ENCODE measurements at places on chromosomes 11 and 22.

DNA sequence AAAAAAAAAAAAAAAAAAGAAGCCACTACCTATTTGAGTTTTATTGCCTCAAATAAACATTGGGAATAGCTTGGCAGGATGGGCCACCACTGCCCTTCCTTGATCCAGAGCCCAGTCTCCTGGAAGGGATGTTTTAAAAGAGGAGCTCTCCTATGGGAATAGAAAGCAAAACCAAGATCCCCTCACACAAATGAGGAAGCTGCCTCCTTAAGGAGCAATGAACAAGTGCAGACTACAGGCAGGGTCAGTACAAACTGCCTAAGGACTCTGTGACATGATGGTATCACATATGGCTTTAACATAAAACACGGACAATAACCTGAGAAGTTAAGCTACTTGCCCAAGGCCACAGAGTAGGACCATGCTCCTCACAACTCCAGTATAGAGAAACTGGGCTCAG, 120.8 kb downstream of the NAT10 start:
- no peak for DNase-seq

DNA sequence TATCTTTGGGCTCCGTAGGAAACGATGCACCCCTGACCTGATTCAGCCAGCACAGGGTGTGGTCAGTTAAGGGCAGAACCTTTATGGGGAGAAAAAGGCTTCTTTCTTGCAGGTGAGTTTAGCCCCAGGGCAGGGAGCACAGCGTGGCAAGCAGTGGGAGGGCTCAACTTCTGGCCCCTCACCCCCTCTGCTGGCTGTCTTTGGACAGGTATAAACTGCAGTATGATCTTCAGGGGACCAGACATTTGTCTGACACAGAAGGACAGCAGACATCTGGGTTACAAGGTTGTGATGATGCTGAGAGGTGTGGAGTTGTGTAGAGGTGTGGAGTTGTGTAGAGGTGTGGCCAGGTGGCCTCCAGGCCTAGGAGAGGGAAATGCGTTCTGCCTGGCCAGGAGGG, 324.0 kb upstream of the PLET1 start:
- peak; percentile 40 for DNase-seq

GRCh38 chr11:3122775-3123201, 42.3 kb downstream of the OSBPL5 start:
- DNase-seq: peak; percentile 9

- DNase-seq: no peak
Observed at GRCh38 chr11:15201586-15201985, 86.9 kb downstream of the INSC start.

DNA sequence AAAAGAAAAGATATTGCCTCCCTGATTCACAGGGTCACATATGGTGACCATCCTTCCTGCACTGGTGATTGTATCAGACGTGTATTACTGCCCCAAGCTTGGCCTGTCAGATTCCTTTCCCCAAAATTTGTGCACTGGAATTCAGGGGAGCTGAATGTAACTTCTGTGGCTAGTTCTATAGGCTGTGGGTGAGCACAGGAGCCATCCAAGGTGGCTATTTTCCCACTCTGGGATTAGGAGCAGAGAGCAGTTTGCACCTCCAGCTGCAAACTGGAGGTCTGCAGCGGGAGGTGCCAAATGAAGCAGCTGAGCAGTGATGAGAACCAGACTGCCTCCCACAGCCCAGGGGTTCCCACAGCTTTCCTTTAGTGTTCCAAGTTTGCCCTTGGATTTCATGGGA, 124.2 kb upstream of the PITPNB start:
- no peak for DNase-seq

- no peak for DNase-seq
Observed at GRCh38 chr11:17883946-17884345, 128.9 kb downstream of the SERGEF start.

- no peak for DNase-seq
Observed at GRCh38 chr11:94305146-94305545, 766 bp downstream of the IZUMO1R start.

- peak; percentile 42 for DNase-seq
Observed at GRCh38 chr11:17734986-17735817, 621 bp downstream of the KCNC1 start.

DNA sequence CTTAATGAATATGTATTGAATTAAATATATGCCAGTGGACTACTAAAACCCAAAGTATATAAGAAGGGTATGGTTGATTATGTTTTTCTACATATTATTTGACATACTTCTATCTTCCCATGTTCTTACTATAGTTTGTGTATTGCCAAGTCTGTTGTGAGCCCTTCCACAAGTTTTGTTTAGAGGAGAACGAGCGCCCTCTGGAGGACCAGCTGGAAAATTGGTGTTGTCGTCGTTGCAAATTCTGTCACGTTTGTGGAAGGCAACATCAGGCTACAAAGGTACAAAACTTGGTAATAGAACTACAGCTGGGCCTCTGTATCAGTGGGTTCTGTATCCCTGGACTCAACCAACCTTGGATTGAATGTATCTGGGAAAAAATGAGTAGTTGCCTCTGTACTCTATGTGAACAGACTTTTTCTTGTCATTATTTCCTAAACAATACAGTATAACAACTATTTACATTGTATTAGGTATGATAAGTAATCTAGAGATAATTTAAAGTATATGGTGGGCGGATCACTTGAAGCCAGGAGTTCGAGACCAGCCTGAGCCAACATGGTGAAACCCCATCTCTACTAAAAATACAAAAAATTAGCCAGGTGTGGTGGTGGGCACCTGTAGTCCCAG, 38.7 kb upstream of the TTC36 start:
- DNase-seq: peak; percentile 75

GRCh38 chr11:126595560-126595959, 240.1 kb downstream of the ST3GAL4 start:
- no peak for DNase-seq

DNA sequence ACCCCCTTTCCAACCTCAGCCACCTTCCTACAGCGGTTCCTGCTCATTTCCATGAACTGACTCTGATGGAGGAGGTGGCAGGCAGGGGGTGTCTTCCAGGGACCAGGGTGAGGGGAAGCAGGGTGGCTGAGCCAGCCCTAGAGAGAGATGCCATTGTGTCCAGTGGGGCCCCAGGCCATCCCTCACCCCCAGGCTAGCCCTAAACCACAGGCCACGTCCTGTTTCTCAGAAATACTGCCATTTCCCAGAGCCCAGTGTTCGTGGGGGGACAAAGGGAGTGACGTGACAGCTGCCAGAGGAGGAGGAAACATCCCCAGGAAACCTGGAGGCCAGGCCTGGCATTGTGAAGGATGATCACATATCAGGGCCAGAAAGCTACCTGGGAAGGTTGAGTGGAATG, 39.5 kb downstream of the CHRDL2 start:
- DNase-seq: no peak

- DNase-seq: no peak
Observed at GRCh38 chr22:46893281-46894020, 131.0 kb downstream of the TBC1D22A start.

- no peak for DNase-seq
Observed at GRCh38 chr11:35107861-35108260, 31.1 kb upstream of the CD44 start.

DNA sequence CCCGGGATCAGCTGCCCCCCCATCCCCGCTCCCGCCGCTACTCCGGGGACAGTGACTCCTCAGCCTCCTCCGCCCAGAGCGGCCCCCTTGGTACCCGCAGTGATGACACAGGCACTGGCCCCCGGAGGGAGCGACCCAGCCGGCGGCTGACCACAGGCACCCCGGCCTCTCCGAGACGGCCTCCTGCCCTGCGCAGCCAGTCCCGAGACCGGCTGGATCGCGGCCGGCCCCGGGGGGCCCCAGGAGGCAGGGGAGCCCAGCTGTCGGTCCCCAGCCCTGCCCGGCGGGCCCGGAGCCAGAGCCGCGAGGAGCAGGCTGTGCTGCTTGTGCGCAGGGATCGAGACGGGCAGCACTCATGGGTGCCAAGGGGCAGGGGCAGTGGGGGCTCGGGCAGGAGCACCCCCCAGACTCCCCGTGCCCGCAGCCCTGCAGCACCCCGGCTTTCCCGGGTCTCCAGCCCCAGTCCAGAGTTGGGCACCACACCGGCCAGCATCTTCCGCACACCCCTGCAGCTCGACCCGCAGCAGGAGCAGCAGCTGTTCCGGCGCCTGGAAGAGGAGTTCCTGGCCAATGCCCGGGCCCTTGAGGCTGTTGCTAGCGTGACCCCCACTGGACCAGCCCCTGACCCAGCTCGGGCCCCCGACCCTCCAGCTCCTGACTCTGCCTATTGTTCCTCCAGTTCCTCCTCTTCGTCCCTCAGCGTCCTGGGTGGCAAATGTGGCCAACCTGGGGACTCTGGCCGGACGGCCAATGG, 3.9 kb downstream of the RASL10A start:
- no peak for DNase-seq

DNA sequence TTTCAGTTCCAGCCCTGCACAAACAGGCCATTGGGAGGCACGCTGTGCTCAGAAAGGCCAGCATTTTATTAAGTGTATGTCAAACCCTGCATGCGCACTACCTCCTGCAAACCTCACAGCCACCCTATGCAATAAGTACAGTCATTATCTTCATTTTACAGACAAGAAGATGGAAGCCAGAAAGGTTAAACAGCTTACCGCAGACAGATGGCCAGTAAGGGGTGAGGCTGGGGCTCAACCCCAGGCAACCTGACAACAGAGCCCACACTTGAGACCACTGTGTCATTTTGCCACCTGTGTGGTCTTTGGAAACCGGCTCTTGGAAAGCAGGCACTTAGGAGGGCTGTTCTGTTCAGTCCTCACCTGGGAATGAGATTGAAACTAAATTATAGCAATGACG, 142.3 kb downstream of the NXPE2 start:
- no peak for DNase-seq

DNA sequence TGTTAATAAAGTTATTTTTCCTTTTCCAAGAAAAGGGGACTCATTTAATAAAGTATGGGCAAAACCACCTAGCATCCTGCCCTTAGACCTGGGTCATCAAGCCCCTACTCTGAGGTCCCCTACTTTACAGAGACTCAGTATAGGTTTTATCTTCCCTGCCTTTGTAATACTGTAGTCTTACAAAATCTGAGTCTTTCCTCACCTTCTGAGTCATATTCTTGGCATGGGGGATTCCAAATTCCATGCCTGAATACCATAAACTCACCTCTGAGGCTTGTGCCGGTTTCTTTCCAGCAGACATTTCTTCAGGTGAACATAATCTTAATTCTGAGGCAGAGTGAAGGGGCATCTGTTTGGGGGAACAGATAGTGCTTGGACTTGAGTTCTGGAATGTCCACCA, 282.5 kb downstream of the KCNA4 start:
- DNase-seq: no peak

DNA sequence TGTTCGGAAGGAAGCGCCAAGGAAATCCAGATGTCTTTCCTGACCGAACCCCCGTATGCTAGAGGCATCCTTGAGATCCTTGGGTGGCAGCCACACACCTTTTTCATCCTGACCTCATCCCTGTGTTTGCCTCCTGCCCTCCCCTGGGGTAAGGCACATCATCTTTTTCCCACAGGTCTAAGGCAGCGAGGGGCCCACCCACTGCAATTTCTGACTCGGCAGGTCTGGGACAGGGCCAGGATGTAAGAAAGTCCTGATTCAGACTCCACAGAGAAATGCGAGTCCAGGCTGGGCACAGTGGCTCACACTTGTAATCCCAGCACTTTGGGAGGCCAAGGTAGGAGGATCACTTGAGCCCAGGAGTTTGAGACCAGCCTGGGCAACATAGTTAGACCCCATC, 10.5 kb downstream of the ZMAT5 start:
- DNase-seq: no peak

GRCh38 chr11:90558328-90558865, 335.5 kb upstream of the CHORDC1 start:
- DNase-seq: no peak

Measured in NCI-H345 (cell line).